ENCODE measurements at places on chromosomes 4 and X.

DNA sequence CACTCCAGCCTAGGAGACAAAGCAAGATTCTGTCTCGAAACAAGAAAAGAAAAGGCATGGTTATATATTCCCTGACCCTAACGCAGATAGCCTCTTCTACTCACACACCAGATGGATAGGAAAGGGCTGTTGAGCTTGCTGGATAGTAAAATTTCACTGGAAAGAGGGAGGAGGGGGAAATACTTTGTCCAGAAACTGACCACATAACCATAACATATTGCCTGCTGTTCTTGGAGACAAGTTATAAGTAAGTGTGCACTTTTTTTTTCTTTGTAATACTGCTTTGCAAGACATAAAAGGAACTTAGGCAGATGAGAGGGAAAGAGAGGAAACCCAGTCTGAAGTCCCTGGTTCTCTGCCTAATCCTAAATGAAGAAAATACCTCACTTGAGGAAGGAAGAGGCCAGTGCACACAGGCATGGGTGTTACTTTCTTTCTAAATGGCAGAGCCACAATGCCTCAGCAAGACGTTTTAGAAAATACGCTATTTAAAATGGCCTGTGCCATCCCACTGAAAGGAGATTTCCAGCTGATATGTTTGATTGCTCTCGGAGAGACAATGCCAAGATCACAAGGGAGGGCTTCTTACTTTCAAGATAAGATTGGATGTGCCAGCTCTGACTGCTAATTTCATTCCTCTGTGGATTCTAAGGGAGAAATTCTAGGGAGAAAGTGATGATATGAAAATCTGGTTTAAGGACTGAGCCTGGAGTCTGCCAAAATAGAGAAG is 140.6 kb downstream of the DCTD start:
- DNase-seq = no peak

- DNase-seq = no peak
Observed at GRCh38 chr4:39502019-39502663, 25.1 kb downstream of the UGDH start.

GRCh38 chr4:2545321-2546013 is 9.0 kb downstream of the FAM193A start:
- no peak for DNase-seq

GRCh38 chrX:1676866-1677265 is 62.0 kb downstream of the ASMT start:
- no peak for DNase-seq
